ENCODE measurements at places on chromosomes 6 and 20.

DNA sequence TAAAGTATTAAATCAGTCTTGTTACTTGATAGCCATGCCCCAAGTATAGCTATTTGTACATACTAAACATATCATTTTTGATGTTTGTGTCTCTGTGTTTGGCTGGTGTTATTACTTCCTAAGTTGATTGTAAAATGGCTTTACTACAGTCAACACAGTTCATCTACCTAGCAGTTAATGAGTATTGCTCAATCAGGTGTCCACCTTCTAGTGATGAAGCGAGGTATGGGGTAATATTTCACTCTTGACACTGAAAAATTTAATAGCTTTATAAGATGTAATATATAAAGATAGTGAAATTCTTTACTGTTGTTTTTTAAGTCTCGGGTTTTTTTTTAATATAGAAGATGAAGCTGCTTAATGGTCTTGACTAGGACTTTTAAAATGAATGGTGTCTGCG is 18.9 kb downstream of the TMEM14A start:
- no peak for DNase-seq

- DNase-seq: no peak
These were observed 59.7 kb downstream of the ALDH5A1 start for GRCh38 chr6:24554474-24554873.

GRCh38 chr20:4951299-4951698 is 50.0 kb downstream of the SLC23A2 start:
- no peak for DNase-seq

GRCh38 chr20:57282670-57283361 is 16.4 kb upstream of the BMP7 start:
- DNase-seq: no peak

GRCh38 chr6:32190911-32191677 is 1.1 kb upstream of the PBX2 start:
- DNase-seq: no peak

GRCh38 chr6:32609391-32609730 is 19.7 kb upstream of the HLA-DRB1 start:
- no peak for DNase-seq

GRCh38 chr20:10843146-10843711 is 169.4 kb upstream of the JAG1 start:
- DNase-seq: no peak

GRCh38 chr20:48154040-48154765 is 368.9 kb upstream of the SULF2 start:
- no peak for DNase-seq

DNA sequence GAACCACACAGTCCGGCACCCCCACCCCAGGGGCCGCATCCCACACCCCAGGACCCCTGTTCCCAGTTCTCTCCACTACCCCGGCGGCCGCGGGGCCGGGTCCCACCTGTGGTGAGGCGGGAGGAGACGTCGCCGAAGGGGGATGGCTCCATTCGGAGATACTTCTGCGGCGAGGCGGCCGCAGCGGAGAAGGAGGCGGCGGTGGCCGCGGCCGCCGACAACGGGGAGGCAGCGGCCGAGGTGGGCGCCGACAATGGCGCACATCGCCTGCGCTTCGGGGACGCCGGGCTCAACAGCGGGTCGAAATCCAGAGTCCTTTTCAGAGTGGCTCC is 723 bp downstream of the AKIRIN2 start:
- no peak for DNase-seq

DNA sequence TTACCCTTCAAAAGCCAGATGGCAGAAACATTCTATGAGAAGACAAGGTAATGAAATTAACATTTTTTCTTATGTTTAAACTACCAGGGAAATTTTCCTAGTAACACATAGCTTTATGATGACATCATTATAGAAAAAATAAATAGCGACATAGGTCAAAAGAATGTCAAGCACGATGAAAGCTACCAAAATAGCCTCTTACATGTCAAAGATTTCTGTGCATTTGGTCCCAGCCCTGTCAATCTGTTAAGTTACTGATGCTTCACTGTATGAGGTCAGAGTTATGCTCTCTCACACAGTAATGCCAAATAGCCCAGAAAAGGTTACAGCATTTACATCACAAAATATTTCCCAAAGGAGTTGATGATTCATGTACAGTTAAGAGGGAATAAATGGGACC is 199.8 kb upstream of the DEFB112 start:
- DNase-seq: no peak

GRCh38 chr6:154474648-154475428 is 35.6 kb downstream of the CNKSR3 start:
- no peak for DNase-seq

DNA sequence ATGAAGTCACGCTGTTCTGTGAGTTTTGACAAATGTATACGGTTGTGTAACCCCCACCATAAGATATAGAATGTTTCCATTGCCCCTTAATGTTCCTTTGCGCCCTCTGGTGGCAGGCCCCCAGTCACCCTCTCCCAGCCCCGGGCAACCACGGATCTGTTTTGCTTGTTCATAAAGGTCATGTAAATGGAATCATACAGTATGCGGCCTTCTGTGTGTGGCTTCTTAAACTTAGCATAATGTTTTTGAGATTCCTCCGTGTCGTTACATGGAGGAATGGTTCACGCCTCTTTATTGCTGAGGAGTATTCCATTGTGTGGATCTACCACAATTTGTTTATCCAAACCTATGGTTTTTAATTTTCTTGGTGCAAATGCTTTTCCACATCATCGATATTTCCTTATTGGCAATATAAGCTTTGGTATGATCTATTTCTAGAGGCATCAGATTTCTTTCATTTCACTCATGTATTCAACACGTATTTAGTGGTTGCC is 28.4 kb downstream of the LYRM2 start:
- DNase-seq: no peak

- no peak for DNase-seq
These were observed 114.7 kb downstream of the TNFAIP3 start for GRCh38 chr6:137981758-137982157.

DNA sequence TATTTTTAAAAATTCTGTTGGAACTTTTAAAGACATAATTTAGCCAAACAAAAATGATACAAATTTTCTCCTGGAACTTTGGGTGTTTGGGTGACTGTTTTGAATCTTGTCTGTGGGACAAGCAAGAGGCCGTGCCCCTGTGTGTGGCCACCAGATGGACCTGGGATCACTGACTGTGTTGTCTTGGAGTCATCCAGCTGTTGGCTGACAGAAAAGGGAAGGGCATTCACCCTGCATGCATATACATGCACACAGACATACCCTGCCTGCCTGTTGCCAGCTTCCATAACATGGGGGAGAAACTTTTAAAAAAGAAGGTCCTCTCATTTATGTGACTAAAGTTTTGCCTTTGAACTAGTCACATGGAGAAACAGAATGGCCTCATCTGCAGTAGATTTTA is 72.7 kb downstream of the BLOC1S5 start:
- DNase-seq: no peak

DNA sequence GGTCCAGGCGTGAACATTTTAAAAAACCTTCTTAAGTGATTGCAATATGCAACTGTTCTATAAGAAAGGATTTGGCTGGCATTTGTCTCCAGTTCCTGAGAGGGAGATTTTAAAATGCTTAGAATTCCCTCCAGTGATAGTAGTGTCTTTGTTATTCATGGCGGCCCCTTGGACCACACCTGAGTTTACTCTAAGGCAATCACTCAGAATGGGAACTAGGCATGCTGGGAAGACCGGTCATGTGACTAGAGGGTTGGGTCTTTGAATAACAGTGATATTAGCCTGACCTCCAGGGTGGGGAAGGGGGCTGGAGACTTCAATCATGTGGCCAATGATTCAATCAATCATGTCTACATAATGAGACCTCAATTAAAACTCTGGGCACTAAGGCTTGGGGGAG is 50.7 kb upstream of the UTRN start:
- DNase-seq: no peak

DNA sequence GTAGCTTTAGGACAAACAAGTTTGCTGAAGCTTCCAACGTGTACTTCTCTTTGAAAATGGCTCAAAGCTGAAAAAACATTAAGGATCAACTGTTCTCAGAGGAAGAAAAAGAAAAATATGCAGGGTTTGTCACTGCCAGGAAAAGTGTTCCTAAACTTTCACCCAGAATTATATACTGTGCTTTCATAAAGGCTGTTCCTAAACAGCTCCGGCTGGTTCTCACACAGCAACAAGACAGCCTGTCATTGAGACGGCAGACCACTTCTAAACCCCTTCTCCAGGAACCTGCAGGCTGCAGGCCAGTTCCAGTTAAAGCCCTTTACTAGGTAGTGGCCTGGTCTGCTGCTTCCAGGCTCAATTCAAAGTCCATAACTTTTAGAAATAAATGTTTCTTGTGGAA is 97.4 kb upstream of the SOX4 start:
- no peak for DNase-seq

- no peak for DNase-seq
These were observed 219.2 kb upstream of the LRFN2 start for GRCh38 chr6:40806256-40806864.

- DNase-seq: no peak
These were observed 16.7 kb downstream of the MAP3K5 start for GRCh38 chr6:136775548-136775947.

DNA sequence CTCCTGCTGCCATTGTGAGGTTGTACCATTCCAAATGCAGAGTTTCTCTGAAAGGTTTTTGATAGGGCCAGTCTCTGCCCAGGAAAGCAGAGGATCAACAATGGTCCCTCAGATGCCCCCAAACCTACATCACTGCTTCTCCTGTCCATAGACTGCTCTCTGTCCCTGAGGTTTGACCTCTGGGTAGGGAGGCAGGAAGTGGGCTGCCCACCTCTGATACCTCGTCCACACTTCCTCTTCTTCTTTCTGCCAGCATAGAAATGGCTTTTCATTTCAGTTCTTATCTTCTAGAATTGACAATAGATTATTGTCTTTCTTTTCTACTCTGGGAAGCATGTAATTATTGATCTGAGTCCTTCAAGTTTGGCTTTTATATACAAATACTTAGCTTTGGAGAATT is 170.6 kb downstream of the TRMT11 start:
- no peak for DNase-seq

DNA sequence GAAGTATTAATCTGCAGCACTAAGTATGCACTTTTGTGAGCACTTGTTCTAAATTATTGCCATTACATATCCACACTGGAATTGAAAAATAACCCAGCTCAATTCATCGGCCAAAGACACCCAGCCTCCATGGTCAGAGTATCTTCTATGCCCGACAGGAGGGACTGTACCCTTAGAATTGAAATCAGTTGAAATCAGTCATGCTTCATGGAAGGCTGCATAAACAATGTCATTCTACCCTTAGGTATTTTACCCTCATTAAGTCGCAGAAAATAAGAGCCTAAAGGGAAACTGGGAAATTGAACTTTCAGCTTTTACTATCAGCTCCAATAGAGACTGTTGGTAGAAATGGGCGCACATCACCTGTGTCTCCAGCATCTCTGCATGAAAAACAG is 2.9 kb upstream of the RAMACL start:
- no peak for DNase-seq

DNA sequence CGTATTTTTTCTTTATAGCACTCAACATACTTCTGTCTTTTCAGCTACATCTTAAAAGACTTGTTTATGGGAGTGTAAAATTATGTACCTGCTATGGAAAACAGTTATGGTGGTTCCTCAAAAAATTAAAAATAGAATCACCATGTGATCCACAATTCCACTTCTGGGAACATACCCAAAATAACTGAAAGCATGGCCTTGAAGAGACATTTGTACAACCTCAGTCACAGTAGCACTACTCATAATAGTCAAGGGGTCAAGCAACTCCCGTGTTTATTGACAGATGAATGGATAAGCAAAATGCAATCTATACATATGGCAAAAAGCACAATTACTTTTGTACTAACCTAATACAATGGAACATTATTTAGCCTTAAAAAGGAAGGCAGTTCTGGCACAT is 74.5 kb downstream of the METTL24 start:
- no peak for DNase-seq

DNA sequence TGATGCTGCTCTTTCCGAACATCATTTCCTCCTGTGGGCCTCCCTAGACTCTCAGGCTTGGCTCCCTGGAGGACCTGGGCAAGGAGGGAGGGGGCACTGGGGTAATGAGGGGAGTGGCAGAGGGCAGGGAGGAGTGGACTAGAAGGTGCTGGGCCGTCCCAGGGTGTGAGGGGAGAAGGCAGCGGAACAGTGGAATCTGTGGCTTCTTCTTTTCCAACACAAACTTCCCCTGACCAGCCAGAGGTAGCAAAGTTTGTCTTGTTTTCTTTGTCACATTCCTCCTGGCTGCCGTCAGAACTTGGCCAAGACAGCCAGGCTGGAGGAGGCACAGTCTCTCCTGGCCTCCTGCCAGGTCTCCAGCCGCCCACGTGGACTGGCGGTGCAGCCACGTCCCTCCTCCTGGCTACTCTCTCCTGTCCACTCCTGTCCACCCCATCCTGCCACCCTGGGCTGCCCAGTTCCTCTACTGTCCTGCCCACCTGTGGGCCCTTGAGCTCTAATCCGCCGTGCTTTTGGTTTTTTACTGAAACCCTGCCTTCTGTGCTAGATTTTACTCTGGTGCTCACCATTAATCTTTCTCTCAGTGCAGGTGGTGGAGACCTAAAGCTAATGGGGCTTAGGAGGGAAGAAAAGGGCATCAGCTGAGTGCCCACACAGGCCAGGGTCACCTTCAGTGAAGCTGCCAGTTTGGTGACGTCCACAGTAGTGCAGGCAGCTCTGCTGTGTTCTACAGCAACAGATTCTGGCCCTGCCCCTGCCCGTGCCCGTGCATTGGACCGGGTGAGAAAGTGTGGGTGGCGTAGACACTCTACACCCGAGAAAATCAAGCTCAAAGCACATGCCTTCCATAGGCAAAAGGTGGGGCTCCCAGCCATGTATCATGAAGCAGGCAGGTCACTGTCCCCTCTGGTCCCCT is 2.8 kb upstream of the CDSN start:
- DNase-seq: no peak

GRCh38 chr6:8135276-8135675 is 32.9 kb upstream of the EEF1E1 start:
- no peak for DNase-seq

- no peak for DNase-seq
These were observed 79.2 kb upstream of the MRAP2 start for GRCh38 chr6:83954371-83954770.

- DNase-seq: no peak
These were observed 286.3 kb downstream of the CDH26 start for GRCh38 chr20:60244373-60245146.

DNA sequence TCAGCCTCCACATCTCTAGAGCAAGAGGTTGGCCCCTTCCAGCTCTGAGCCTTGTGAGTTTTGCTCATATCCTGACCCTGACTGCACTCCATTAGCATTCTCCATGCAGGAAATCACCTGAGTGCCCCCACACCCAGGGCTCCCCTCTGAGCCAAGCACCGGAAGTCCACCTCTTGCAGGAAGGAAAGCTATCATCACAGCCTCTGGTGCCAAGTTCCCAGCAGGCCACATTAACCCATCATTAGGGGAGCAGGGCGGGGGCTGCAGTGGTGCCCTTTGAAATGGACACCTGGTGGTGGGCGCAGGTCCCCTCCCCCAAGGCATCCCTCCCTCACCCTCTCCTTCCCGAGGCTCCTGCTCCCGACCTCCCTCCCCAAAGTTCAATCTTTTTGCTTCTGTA is 16.1 kb downstream of the GRM4 start:
- DNase-seq: no peak

GRCh38 chr6:156189714-156190113 is 587.5 kb upstream of the ARID1B start:
- DNase-seq: no peak

- no peak for DNase-seq
These were observed 43.6 kb downstream of the ADGRF1 start for GRCh38 chr6:46998436-46999017.

GRCh38 chr6:10883312-10884244 is 1.7 kb upstream of the GCM2 start:
- DNase-seq: no peak
